ENCODE measurements at places on chromosomes 6 and 20.

GRCh38 chr6:3887150-3887700 is 38.1 kb downstream of the FAM50B start:
- DNase-seq: no peak

DNA sequence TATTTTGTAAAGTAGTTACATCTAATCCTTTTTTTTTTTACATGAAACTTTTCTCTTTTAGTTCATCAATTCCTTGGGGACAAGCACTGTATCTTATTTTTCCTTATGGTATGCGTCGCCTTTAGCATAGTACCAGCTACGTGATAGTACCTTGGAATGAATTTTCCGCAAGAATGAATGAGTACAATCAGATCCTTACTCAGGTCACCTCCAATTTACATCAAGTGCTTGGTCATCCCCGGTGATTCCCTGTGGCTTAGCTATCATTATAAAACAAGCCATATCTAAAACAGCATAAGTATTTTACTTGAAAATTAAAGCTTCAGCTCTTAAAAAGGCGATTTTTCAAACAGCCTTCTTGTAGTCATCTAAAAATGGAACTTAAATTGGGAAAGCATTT is 680.4 kb upstream of the MAP3K7 start:
- DNase-seq: no peak

GRCh38 chr20:440636-441035 is 21.7 kb downstream of the TBC1D20 start:
- DNase-seq: no peak

GRCh38 chr6:156345700-156346099 is 431.5 kb upstream of the ARID1B start:
- no peak for DNase-seq

GRCh38 chr20:4369119-4369797 is 352.5 kb upstream of the PRND start:
- DNase-seq: no peak

DNA sequence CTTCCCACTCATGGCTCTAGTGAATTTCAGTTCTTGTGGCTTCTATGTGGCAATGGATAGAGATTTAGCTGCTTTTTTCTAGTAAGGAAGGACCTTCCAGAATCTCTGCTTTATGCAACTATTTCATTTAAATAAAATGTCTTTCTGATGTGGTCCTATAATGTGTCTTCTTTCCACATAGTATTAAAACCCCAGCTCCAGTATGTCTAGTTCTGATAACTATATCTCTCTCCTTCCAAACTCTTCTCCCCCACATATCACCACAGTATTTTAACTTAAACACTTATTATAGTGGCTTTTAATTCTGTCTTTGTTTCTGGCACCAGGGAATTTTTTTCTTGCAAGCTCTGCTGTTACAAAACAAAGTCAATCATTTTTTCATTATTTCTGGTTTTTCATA is 40.6 kb upstream of the SUMO4 start:
- no peak for DNase-seq

DNA sequence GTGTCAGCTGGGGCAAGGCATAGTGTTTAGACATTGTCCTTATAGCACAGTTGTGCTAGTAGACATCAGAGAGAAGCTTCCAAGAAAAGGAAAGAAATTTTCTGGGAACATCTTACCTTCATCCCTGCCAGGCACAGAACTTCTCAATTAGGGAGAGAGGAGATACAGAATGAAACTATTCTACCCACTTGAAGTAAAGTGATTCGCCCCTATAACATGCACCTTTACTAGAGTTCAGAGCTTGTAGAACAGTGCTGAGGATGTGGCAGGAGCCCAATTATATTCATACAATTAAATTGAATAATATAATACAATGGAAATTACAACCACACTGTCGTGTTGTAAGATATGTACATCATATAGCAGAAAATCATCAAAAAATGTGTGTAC is 1063.9 kb upstream of the CITED2 start:
- DNase-seq: no peak

- no peak for DNase-seq
Observed at GRCh38 chr6:136611746-136612145, 61.5 kb upstream of the MAP7 start.

DNA sequence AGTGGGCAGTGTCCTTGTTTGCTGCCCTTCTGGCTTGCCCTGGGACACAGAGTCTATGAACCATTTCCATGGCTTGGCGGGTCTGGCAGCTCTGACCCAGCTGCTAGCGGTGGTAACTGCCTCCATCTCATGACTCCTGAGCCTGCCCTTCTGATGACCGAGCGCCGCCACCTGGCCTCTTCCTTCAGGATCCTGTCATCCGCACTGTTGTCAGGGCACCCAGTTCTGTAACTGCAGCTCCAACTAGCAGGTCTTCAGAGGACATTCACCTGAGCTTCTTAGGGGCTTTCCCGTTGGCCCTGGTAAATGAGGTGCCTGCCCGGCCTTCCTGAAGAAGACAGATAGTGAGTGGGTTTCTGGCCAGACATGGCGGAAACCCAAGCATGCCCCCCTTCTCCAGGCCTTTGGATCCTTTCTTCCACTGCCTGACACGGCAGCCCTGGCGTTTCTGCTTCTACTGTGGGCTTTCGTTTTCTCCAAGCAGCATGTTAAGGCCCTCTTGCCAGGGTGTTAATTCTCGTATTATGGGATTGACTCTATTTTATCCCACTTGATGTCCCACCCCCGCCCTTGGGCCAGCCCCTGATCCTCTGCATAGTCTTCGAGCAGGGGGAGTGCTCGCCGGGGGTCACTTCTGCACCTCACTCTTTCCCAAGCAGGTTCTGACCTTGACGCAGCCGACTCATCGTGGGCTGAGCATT is 24.7 kb downstream of the PACSIN1 start:
- DNase-seq: no peak

- DNase-seq: no peak
Observed at GRCh38 chr6:3361312-3362037, 95.4 kb downstream of the SLC22A23 start.

GRCh38 chr20:54234991-54235390 is 27.1 kb downstream of the PFDN4 start:
- DNase-seq: no peak

Measured in CD4-positive, alpha-beta T cell treated with Interferon alpha-2 for 1 hour (primary cell).